ENCODE measurements at places on chromosomes 1 and 21.

- no peak for DNase-seq
Measured at GRCh38 chr1:173224280-173224892, 17.3 kb upstream of the TNFSF4 start.

DNA sequence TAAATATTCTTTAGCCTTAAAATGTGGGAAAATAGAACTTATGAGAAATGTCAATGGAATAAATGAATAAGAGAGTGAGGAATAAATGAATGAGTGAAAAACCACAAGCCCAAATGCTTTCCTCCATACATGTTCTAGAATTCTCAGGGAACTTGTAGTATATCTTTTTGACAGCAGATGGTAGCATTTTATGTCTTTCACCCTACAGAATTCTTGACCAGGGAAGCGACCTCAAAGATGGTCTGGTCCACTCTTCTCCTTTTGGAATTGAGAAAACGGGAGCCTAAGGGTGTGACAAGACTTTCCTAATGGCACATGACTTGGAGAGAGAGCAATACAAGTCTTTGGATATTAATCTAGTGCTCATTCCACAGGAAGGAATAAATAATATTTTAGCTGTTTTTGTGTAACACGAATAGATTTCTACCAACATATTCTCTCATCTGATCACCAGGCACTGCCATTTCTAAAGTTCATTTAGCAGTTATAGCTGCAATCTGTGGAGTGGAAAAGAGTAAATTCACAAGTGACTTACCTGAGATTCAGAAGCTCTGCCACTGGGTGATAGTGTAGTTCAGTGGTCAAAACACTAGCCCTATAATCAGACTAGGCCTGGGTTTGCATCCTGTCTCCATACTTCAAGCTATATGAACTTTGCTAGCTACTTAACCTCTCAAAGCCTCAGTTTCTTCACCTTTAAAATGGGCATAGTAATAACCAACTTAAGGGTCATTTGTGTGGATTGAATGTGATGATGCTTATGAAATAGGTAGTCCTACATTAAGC lies 15.0 kb upstream of the F5 start:
- no peak for DNase-seq

- peak; percentile 63 for DNase-seq
Measured at GRCh38 chr1:233477359-233477758, 136.5 kb upstream of the KCNK1 start.

GRCh38 chr1:12778907-12779306 lies 5.4 kb downstream of the PRAMEF12 start:
- no peak for DNase-seq

GRCh38 chr1:164886101-164886500 lies 327.1 kb downstream of the PBX1 start:
- no peak for DNase-seq
